Fibroblast of skin of scalp (primary cell): ENCODE measurements at places on chromosomes 6 and 20.

- DNase-seq = no peak
Measured at GRCh38 chr6:28354688-28355554, 5.2 kb downstream of the ZKSCAN3 start.

- no peak for DNase-seq
Measured at GRCh38 chr6:54097753-54098152, 13.5 kb upstream of the MLIP start.

GRCh38 chr6:42292004-42292740 is 74.5 kb upstream of the MRPS10 start:
- no peak for DNase-seq

GRCh38 chr6:106927531-106928398 is 46.8 kb downstream of the CD24 start:
- DNase-seq = peak; percentile 48

DNA sequence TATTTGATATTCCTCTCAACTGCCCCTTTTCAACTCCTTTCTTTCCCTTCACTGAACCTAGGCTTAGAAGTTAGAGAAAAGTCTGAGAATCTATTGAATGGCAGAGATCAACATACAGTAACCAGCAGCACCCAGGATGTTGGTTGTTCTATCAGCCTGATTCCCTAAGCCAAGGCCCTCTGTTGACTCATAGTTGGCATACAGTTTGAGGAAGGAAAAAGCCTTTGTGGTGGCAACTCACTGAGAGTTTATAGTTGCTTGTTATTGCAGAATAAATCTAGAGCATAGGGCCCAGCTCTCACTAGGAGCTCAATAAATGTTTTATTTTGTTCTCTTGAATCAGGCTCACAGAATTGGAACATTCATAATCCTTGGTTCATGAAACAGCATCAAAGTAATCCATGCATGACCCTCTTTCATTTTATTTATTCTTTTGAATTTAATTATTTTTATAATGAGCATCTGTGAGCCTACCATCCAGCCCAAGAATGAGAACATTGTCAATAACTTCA is 119.1 kb upstream of the ADGRF1 start:
- no peak for DNase-seq

- no peak for DNase-seq
Measured at GRCh38 chr6:81900616-81901015, 148.1 kb upstream of the TENT5A start.

GRCh38 chr6:123569575-123569974 is 67.2 kb downstream of the TRDN start:
- no peak for DNase-seq

DNA sequence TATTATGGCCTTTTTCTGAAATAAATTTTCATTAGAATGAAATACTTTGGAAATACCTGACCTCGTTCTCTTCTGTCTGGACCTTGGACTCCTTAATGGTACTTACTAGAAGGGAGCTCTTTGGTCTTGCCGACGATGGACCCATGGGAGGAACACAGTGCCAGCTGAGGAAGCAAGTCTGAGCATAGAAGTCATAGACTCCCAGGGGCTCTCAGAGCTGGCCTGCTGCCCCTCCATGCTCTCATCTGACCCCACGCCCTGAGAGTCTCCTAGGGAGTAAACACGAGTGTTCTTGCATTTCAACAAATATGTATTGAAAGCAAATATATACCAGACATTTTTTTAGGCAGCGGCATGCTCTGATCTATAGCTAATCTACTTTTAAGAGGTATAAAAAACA is 87.8 kb downstream of the PLEKHG1 start:
- DNase-seq = no peak

GRCh38 chr6:88115307-88115706 is 50.8 kb downstream of the CNR1 start:
- DNase-seq = no peak

DNA sequence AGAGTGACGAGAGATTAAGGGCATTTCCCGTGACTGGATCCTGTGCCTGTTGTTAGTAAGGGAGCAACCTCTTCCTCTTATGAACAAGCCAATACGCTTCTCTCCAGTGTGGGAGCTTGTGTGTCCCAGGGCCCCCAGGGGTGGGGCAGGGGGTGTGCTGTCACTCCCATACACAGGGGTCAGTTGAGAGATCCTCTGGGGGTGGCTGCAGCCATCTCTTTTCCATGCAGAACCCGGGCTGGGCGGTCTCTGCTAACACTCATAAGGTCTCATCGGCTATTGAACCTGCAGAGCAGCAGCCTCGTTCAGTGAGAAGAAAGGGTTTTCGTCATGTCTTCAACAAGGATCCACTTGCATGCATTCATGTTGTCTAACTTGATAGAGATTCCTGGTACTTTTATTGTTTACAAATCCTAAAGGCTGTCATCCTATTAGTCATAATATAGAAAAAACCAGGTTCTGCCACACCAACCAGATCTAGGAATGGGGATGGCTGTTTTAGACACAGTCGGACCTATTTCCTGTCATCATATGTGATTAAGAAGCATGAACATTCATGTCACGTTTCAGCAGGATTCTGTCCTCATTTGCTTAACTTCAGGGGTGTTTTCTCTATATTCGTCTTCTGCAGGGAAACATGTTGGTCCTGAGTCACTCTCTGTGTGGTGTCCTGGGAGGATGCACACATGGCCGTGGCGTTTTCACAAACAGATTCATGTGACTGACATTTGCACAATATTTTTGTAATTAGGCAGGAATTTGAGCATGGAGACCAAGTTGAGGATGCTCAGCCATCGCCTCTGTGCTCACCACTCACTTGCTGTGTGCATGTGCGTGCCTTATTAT is 13.3 kb upstream of the THBS2 start:
- DNase-seq = peak; percentile 80

DNA sequence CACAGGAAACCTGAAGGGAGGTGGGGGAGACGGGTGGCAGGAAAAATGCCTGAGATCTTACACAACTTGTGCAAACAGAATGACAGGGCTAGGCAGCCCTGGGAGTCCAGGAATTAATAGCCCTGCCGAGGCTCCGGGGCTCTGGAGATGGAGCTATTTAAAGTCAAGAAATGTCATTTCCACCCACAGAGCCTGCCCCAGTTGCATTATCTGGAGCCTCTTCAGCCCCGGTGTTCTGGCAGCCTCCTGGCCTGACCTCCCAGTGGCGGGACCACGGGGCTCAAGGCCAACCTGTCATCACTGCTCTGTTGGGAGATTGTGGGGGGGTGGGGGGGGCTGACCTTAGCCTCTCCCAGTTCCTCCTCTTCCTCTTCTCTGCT is 28.5 kb upstream of the SCUBE3 start:
- DNase-seq = peak; percentile 81

DNA sequence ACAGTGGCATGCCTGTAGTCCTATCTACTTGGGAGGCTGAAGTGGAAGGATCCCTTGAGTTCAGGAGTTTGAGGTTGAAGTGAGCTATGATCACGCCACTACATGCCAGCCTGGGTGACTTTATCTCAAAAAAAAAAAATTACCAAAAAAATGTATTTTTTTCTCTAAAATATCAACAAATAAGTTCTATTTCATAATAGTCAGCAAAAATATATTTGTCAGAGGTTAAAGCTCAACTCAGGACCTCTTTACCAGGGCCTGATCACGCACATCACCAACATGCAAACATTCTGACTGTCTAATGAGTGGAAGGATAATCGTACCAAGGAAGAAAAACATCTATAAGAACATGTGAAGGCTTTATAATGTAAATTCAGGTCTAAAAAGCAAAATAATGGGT is 387.0 kb downstream of the SYNE1 start:
- no peak for DNase-seq

DNA sequence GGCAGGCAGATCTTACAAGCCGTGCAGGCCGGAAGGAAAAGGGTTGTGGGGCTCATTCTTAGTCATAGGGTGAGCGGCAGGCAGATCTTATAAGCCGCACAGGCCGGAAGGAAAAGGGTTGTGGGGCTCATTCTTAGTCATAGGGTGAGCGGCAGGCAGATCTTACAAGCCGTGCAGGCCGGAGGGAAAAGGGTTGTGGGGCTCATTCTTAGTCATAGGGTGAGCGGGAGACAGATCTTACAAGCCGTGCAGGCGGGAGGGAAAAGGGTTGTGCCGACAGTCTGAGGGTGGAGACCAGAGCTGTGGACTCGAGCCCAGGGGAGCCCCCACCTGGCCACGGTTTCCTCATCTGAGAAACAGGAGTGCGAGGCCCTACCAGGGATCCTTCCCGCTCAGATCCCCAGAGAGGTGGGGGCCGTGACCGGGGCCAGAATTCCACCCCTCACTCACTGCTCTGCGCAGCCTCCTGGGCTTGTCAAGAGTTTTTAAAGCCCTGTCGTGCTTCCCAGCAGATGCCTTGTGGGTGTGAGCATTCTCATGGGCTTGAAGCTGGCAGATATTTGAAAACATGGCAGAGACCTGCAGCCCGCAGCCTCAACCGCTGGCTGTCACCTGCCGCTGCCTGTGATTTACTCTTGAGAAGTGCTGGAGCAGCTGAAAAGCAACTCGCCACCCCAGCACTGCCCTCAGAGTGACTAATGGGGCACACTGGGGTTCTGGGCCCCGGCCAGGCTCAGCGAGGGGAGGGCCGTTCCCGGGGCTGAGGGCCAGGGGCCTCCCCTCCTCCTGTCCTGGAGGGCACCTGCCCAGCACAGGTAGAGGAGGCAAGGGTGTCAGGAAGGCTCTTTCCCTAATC is 31.9 kb downstream of the NTSR1 start:
- DNase-seq = peak; percentile 81

- DNase-seq = no peak
Measured at GRCh38 chr20:57458400-57459160, 66.4 kb downstream of the CTCFL start.

DNA sequence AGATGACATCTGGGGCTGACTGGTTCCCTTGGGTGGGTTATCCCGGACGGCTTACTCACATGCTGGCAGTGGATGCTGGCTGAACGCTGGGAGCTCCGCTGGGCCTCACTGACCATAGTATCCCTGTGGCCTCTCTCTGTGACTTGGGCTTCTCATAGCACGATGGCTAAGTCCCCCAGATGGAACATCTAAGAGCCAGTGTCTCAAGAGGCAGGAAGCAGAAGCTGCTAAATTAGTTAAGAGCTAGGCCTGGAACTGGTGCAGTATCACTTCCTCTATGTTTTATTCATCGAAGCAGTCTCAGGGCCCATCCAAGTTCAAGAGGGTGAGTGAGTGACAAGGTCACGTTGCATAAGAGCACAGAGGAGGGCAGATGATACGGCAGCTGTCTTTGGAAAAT is 116.5 kb upstream of the LAMP5 start:
- no peak for DNase-seq

- DNase-seq = no peak
Measured at GRCh38 chr20:2795451-2795850, 5.0 kb downstream of the CPXM1 start.

DNA sequence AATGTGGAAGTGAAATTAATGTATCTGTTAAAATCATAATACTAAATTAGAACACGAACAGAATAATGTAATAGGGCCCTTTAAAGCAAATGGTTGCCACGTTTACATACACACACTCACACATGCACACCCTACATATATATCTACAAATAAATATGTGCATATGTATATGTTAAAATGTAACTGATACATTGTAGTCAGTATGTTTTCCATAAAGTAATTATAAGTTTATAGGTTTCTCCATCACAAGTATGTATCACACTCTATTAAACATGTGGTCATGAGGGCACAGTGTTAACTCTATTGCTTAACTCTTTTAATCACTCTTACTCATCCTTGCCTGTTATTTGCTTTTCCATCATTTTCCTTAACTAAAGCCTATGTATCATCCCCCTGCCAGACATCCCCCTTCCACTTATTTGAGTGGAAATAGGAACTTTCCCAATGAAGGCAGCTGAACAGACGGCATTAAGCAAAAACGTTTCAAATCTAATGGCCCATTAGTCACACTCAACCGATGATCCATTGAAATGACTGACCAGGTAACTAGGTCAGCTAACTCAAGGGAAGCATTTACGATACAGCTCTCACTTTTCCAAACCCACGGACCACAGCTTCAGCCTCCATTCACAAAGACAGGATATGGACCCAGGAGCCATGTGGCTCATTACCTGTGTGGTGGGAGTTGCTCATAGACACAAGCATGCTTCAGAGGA is 89.3 kb downstream of the HAO1 start:
- DNase-seq = no peak

GRCh38 chr20:20495729-20496503 is 128.0 kb downstream of the INSM1 start:
- no peak for DNase-seq
